ENCODE measurements at places on chromosomes 16 and 17.

DNA sequence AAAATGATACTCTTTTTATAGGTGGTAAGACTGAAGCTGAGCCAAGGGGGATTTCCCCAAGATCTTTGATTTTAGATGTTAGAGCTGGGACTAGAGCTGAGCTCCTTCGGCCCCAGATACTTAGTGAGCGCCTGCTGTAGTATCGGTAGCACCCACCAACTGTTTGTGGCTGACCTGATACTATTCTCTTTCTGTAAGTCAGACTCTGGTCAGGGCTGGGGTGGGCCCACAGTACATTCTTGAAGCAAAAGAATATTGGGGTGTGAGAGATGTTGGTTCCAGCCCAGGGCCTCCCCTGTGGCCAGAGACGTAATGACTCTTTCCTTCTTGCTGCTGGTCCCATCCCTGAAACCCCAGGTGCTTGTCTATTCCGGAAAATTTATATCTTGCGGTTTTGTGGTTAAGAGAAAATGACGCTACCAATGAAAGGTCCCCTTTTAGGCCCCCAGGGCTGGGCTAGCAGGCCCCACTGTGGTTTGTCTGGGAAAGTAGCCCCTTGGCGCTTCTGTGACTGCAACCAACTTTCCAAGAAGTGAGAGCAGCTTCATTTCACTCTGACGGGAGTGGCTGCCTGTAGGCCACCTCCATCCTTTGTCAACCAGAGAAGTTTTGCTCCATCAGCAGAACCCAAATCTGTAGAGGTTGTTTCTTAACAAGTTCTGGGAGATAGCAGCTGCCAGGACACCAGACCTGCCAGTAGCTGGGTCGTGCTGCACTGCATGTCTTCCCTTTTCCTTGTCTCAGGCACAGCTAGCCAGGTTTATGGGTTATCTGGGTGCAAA, 86.4 kb upstream of the LGALS9 start:
- no peaks in the 10 kb centered on the region for H3K36me3 ChIP-seq
- no peaks in the 10 kb centered on the region for H3K27me3 ChIP-seq
- no peak overlapping the region for H3K4me3 ChIP-seq
- peak; percentile 51 for DNase-seq
- peaks cover 3% of the 10 kb centered on the region for H3K4me1 ChIP-seq
- no peak overlapping the region for H3K27ac ChIP-seq

GRCh38 chr17:6536053-6536452, 20.3 kb downstream of the PITPNM3 start:
- H3K4me3 ChIP-seq: no peak overlapping the region
- no peaks in the 10 kb centered on the region for H3K4me1 ChIP-seq
- H3K27me3 ChIP-seq: no peaks in the 10 kb centered on the region
- DNase-seq: peak; percentile 39

DNA sequence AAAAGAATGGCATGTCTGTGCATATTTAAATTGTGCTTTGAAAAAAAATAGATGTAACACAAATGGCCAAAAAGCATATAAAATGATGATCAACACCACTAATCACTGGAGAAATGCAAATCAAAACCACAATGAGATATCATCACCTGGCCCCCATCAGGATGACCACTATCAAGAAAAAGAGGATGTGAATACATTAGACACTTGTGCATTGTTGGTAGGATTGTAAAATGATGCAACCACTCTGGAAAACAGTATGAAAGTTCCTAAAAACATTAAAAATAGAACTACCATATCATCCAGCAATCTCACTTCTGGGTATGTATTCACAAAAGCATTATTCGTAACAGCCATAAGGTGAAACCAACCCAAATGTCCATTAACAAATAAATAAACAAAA, 91.5 kb downstream of the SPAG9 start:
- no peaks in the 10 kb centered on the region for H3K27me3 ChIP-seq
- DNase-seq: no peak
- no peaks in the 10 kb centered on the region for H3K4me1 ChIP-seq
- no peak overlapping the region for H3K4me3 ChIP-seq
- no peak overlapping the region for H3K27ac ChIP-seq

- H3K27ac ChIP-seq: no peak overlapping the region
- no peak for DNase-seq
- H3K27me3 ChIP-seq: no peaks in the 10 kb centered on the region
- no peaks in the 10 kb centered on the region for H3K4me1 ChIP-seq
- H3K36me3 ChIP-seq: peaks cover 7% of the 10 kb centered on the region
Measured at GRCh38 chr17:1413281-1413791, 13.3 kb upstream of the YWHAE start.

- H3K27me3 ChIP-seq: no peaks in the 10 kb centered on the region
- H3K27ac ChIP-seq: no peak overlapping the region
- no peak for DNase-seq
- no peak overlapping the region for H3K4me3 ChIP-seq
- no peaks in the 10 kb centered on the region for H3K4me1 ChIP-seq
- no peaks in the 10 kb centered on the region for H3K36me3 ChIP-seq
Measured at GRCh38 chr17:52237151-52237550, 78.6 kb upstream of the CA10 start.

- peaks cover 18% of the 10 kb centered on the region for H3K27me3 ChIP-seq
- no peaks in the 10 kb centered on the region for H3K36me3 ChIP-seq
- H3K4me1 ChIP-seq: no peaks in the 10 kb centered on the region
- H3K27ac ChIP-seq: no peak overlapping the region
- no peak overlapping the region for H3K4me3 ChIP-seq
- no peak for DNase-seq
Measured at GRCh38 chr16:57527610-57528360, 8.6 kb downstream of the CCDC102A start.

GRCh38 chr17:62617894-62618472, 9.5 kb upstream of the MRC2 start:
- peaks cover 30% of the 10 kb centered on the region for H3K4me1 ChIP-seq
- H3K4me3 ChIP-seq: peak overlapping the region; percentile 80

- no peaks in the 10 kb centered on the region for H3K36me3 ChIP-seq
- no peaks in the 10 kb centered on the region for H3K27me3 ChIP-seq
- no peak overlapping the region for H3K4me3 ChIP-seq
- H3K27ac ChIP-seq: no peak overlapping the region
- no peak for DNase-seq
- H3K4me1 ChIP-seq: no peaks in the 10 kb centered on the region
Measured at GRCh38 chr16:11319529-11320146, 25.6 kb upstream of the RMI2 start.

DNA sequence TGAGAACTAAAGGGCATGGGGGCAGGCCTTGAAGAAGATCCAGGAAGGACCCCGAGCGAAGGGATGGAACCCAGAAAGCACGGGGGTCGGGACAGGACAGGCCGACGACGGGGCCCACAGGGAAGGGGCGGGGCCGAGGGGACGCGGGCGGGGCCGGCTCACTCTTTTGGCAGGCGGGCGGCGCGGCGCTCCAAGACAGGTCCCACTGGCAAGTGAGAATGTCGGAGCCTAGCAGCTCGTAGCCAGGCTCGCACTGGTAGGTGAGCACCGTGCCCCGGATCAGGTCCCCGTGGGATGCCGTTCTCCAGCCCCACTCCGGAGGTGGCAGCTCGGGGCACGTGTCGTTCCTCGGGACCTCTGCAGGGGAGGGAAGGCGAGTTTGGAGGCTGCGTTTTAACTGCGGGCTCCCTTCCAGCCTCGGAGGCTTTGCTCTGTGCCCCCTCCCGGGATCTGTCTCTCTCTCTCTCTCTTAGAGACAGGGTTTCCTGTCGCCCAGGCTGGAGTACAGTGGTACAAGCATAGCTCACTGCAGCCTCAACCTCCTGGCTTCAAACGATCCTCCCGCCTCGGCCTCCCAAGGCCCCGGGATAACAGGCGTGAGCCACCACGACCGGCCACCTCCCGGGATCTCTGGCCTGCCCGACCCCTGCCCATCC, 13.7 kb upstream of the CDIPT start:
- peak overlapping the region; percentile 45 for H3K4me3 ChIP-seq
- H3K27ac ChIP-seq: no peak overlapping the region
- H3K27me3 ChIP-seq: peaks cover 6% of the 10 kb centered on the region

DNA sequence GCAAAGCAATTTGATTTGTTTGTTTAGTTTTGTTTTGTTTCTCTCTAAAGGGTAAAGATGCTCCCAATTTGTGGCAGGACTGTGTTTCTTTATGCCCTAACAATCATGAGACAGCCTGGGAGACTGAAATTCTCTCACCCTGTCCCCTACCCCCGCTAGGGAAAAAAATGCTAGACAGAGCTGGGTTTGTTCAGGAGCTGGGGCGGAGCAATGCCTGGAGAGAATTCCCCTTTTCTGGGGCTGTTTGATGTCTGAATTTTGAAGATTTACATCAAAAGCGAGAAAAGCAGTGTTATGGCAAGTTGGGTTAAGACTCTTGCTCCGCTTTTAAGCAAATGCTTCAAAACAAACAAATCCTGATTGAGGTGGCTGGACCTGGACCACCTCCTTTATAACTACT, 8.4 kb downstream of the MAF start:
- H3K36me3 ChIP-seq: no peaks in the 10 kb centered on the region
- H3K27ac ChIP-seq: no peak overlapping the region
- H3K27me3 ChIP-seq: peaks cover 49% of the 10 kb centered on the region
- H3K4me1 ChIP-seq: no peaks in the 10 kb centered on the region

GRCh38 chr16:58012481-58012880, 11.3 kb downstream of the USB1 start:
- DNase-seq: peak; percentile 78
- peaks cover 33% of the 10 kb centered on the region for H3K4me1 ChIP-seq
- no peak overlapping the region for H3K4me3 ChIP-seq

- H3K27ac ChIP-seq: no peak overlapping the region
- no peak overlapping the region for H3K4me3 ChIP-seq
- DNase-seq: no peak
Measured at GRCh38 chr17:8916466-8916865, 49.0 kb upstream of the PIK3R6 start.

- no peaks in the 10 kb centered on the region for H3K36me3 ChIP-seq
- peaks cover 5% of the 10 kb centered on the region for H3K4me1 ChIP-seq
- no peak overlapping the region for H3K27ac ChIP-seq
- H3K4me3 ChIP-seq: no peak overlapping the region
- no peaks in the 10 kb centered on the region for H3K27me3 ChIP-seq
- DNase-seq: peak; percentile 12
Measured at GRCh38 chr16:10675216-10675615, 19.5 kb downstream of the TEKT5 start.

DNA sequence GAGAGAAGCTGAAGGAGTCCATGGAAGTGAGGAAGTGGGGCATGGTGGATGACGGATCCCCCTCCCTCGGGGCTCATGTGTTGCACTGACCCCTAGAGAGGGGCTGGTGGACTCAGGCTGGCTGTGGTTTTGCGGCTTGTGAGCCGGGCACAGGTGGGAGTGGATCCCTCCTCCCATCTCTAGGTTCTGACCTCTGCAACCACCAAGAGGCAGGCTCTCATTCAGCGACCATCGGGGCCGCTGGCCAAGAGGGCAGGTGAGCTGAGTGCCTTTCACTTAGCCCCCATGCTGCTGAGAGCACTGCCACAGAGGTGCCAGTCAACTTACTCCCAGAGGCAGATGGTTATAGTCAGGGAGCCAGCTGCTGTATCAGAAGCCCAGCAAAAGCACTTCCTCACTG, 67.3 kb downstream of the SCNN1B start:
- no peaks in the 10 kb centered on the region for H3K27me3 ChIP-seq
- no peaks in the 10 kb centered on the region for H3K36me3 ChIP-seq
- no peak overlapping the region for H3K27ac ChIP-seq
- DNase-seq: no peak

- H3K4me3 ChIP-seq: no peak overlapping the region
- no peak overlapping the region for H3K27ac ChIP-seq
- no peaks in the 10 kb centered on the region for H3K27me3 ChIP-seq
- no peaks in the 10 kb centered on the region for H3K36me3 ChIP-seq
- DNase-seq: peak; percentile 55
Measured at GRCh38 chr17:57319806-57320205, 63.5 kb downstream of the MSI2 start.

- H3K4me1 ChIP-seq: no peaks in the 10 kb centered on the region
- H3K27me3 ChIP-seq: peaks cover 46% of the 10 kb centered on the region
Measured at GRCh38 chr16:82229800-82230619, 60.0 kb upstream of the MPHOSPH6 start.

DNA sequence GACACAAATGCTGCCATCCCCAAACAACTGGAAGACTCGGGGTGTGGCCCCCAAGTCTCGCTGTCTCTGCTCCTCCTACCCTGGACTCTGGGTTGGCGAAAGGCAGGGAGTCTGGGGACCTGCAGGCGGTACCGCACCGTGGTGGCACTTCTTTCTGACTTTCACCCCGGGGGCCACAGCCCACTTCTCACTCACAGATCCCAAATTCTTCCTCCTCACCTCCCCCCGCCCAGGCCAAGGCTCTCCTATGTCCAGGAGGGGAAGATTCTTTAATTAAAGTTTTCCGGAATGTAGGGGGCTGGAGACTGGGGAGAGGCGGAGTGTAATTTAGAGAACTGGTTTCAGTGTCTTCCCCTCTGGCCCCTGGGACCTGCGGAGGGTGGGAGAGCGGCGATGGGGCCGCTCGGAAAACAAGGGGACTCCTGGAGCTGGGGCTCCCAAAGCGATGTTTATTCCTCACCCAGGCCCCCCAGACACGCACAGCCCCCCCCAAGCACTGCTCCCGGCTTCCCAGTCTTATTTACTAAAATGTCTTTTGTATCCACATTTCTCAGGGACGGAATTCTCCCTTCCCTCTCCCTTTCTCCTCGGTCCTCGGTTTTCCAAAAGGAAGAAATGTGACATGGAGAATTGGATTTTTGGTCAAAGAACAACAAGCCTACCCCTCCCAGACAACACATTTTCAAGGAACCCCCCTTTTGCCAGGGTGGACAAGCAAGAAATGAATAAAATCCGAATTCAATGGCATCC, 1.2 kb downstream of the WNT3 start:
- H3K27ac ChIP-seq: peak overlapping the region; percentile 44
- H3K4me1 ChIP-seq: peaks cover 16% of the 10 kb centered on the region
- H3K4me3 ChIP-seq: peak overlapping the region; percentile 89
- peak; percentile 76 for DNase-seq

GRCh38 chr17:5662409-5663085, 78.2 kb upstream of the NLRP1 start:
- H3K27me3 ChIP-seq: no peaks in the 10 kb centered on the region
- no peak for DNase-seq
- no peak overlapping the region for H3K4me3 ChIP-seq

Measured in endodermal cell (in vitro differentiated cells).